CD4-positive, alpha-beta T cell treated with Interferon alpha-2 for 1 hour (primary cell): ENCODE measurements at places on chromosomes 16 and 17.
A peak's percentile ranks its signal among the peaks of the same experiment; 100 is the strongest.

DNA sequence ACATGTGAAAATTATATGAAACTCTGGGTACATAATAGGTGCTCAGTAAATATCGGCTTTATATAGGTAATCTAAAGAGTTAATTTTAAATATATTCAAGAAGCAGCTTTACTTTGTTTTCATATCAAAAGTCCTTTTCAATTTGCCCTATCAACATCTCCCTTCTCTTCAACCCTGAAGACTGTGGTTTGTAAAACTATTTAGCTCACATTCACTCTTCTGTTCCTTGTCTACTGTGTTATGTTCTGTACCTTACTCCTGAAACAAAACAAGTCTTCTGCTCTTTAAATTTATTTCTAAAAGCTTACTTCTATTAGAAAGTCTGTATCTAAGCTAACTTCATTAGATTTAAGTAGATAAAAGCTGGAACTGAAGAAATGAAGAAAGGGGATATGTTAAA, 301.7 kb upstream of the PMFBP1 start:
- DNase-seq: no peak

- no peak for DNase-seq
These were observed 80.9 kb upstream of the NLRP1 start for GRCh38 chr17:5665164-5665563.

GRCh38 chr16:2230376-2230775, 5.9 kb upstream of the DNASE1L2 start:
- no peak for DNase-seq

GRCh38 chr16:66491716-66492064, 58.2 kb downstream of the TK2 start:
- no peak for DNase-seq

- no peak for DNase-seq
These were observed 145.2 kb downstream of the KCNJ2 start for GRCh38 chr17:70314506-70314905.

GRCh38 chr17:36030956-36031355, 13.2 kb upstream of the CCL23 start:
- no peak for DNase-seq

- DNase-seq: no peak
These were observed 181.3 kb downstream of the TMEM114 start for GRCh38 chr16:8408855-8409567.

DNA sequence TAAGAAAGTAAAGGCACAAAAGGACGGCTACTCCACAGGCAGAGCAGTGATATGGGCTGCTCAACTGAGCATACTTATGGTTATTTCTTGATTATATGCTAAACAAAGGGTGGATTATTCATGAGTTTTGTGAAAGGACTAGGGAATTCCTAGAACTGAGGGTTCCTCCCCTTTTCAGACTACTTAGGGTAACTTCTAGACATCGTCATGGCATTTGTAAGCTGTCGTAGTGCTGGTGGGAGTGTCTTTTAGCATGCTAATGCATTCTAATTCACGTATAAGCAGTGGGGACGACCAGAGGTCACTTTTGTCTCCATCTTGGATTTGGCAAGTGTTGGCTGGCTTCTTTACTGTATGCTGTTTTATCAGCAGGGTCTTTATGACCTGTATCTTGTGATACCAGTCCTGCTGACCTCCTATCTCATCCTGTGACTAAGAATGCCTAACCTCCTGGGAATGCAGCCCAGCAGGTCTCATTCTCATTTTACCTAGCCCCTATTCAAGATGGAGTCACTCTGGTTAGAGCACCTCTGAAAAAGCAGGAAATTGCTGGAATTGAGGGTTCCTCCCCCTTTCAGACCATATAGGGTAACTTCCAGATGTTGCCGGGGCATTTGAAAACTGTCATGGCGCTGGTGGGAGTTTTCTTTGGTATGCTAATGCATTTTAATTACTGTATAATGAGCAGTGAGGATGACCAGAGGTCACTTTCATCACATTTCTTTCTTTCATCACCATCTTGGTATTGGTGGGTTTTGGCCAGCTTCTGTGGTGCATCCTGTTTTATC, 388.5 kb downstream of the XYLT1 start:
- DNase-seq: no peak

- no peak for DNase-seq
These were observed 66.8 kb downstream of the PIPOX start for GRCh38 chr17:29109477-29110371.

DNA sequence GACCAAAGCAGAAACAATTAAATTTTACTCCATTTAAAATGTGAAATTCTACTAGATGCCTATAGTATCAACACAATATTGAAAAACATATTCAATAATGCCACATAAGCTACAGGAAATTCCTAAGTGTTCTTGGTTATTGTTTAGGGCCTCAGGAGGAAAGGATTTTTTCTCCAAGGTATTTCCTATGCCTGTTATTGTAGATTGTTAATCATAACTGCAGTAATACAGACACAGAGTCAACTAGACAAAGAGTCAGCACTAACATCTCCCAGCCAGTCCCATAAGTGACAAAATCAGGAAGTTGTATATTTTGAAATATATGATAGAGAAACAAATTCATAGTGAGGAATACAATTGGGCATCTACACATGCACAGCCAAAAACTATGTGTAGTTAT, 782.7 kb upstream of the KIF2B start:
- DNase-seq: no peak

- DNase-seq: no peak
These were observed 171.0 kb downstream of the MAF start for GRCh38 chr16:79429381-79430190.

DNA sequence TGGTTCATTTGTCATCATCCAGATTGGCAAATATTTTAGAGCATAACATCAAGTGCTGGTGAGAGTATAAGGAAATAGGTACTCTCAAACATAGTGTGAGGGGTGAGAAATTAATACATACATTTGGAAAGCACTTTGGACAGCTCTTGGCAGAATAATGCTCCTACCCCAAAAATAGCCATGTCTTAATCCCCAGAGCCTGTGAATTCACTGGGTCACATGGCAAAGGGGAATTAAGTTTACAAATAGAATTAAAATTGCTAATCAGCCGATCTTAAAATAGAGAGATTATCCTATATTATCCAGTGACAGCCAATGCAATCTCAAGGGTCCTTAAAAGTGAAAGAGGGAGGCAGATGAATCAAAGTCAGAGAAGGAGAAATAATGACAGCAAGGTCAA, 38.8 kb upstream of the ANKFN1 start:
- no peak for DNase-seq

GRCh38 chr16:89586853-89587252, 11.3 kb downstream of the CPNE7 start:
- no peak for DNase-seq

GRCh38 chr17:6072157-6072556, 2.0 kb downstream of the WSCD1 start:
- no peak for DNase-seq

- no peak for DNase-seq
These were observed 1.8 kb downstream of the CCDC78 start for GRCh38 chr16:724188-725040.

DNA sequence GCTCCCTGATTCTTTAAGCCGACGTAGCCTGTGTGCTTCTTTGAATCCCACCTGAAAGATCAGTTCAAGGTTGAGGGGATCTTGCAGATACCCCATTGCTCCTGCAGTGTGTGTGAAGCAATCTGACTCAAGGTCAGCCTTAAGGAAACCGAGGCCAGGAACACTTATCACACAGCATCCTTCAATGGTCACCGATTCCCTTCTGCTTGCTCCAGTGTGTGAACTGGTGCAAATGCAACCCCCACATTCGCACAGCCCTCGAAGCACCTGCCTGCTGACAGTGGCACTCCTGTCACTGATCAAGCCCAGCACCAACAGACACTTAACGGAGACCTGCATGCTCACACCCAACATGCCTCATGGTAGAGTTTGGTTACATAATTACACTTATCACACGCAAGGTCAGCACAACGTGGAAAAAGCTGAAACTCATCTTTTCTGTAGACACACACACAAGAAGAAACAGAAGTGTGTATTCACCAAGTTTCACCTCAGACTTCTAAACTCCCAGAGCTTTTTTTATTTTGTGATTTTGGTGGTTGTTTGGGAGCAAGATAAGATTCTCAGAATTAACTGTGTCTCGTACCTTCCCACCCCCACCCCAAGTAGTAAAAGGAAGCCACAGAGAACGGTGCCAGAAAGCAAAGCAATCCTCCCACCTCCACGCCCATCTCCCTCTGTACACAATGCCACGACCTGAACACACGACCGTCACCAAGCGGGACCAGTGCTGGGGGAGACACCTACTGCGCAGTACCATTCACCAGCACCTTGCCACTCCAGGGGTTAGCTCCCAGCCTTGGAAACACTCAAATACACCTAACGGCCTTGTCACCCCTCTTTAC, 37.2 kb downstream of the LITAFD start:
- DNase-seq: peak; percentile 6

- DNase-seq: no peak
These were observed 27.1 kb upstream of the NDRG4 start for GRCh38 chr16:58472827-58473226.

DNA sequence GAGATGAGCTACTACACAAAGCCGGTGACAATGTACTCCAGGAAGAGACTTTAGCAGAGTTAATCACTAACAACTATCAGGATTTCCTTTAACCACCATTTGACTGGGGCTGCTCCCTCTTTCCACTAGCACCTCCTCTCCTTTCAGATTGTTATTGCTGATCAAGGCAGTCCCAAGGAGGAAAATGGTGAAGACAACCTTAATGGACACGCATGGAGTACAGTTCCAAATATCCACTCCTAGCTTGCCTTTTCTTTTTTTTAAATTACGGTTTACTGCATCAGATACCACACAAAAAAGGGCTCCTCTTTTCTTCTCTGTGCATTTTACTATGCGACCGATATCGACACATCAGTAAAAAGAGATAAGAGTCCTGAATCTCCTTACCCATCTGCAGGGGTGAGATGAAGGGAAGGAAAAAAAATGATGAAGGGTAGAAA, 30.9 kb downstream of the FAM222B start:
- peak; percentile 19 for DNase-seq

GRCh38 chr17:76197911-76198310, 42.4 kb downstream of the RNF157 start:
- DNase-seq: no peak

DNA sequence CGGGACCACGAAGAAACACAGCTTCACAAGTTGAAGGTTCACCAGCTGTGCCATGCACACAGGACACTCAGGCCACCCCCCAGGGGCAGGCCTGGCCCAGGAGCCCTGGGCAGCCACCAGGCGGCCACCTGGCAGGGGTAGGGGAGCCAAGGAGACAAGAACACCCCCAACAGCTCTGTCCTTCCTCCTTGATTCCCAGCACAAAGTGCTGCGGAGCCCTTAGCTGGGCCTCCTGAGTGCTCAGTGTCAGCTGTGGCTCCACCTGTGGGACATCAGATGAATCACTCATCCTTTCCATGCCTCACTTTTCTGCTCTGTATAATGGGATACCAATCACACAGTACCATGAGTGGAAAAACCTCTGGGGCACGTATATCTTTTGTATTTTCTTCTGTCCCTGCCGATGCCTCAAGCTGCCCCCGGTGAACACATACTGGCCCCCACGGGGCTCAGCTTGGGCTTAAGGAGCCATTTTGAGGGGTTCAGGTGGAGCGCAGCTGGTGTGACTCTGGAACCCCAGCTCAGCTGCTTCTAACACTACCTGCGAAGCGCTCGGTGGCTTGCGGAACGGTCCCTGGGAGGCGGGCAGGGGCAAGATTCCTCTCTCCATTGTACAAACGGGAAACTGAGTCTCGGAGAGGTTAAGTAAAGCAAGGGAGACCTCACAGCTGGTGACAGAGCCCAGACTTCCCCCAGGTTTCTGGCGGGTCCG, 12.0 kb downstream of the GALK1 start:
- no peak for DNase-seq

- no peak for DNase-seq
These were observed 22.5 kb upstream of the MEAK7 start for GRCh38 chr16:84526794-84527531.

GRCh38 chr17:40068584-40068916, 5.8 kb downstream of the THRA start:
- no peak for DNase-seq
